Osteocyte (in vitro differentiated cells): ENCODE measurements at places on chromosomes 11 and 22. TPM values are rescaled to one million over a fixed set of nuclear protein-coding genes. Genes with fewer than 3 reads are reported as not detected.

OR2D2 gene
- 0.34 TPM in 1 of 2 replicates, not detected in the other for total RNA-seq

UNC93B1 gene
- total RNA-seq: 26.0 and 29.3 TPM in 2 replicates

DNA sequence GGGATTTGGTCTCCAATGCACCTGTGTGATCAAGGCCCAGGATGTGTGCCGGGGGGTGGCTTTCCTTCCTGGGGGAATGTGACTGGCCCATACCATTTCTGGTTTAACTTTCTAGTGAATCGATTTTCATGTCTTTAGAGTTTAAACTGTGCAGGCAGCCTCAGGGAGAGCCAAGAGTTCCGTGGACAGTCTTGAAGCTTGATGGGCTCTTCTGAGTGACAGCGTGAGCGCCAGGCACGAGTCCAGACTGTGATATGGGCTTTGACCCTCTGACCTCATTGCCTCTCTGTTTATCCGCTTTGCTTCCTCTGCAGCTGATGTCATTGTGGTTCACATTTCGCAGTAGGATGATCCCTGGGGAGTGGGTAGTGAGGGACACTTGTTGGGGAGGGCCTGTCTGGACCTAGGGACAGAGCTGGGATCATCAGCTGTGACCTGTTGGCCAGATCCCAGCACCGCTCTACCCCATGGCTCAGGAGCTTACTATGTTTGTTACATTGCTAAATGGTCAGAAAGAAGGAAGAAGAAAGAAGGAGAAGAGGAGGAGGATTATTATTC is 80.6 kb upstream of the CLDN5 start:
- no peak for DNase-seq

DNA sequence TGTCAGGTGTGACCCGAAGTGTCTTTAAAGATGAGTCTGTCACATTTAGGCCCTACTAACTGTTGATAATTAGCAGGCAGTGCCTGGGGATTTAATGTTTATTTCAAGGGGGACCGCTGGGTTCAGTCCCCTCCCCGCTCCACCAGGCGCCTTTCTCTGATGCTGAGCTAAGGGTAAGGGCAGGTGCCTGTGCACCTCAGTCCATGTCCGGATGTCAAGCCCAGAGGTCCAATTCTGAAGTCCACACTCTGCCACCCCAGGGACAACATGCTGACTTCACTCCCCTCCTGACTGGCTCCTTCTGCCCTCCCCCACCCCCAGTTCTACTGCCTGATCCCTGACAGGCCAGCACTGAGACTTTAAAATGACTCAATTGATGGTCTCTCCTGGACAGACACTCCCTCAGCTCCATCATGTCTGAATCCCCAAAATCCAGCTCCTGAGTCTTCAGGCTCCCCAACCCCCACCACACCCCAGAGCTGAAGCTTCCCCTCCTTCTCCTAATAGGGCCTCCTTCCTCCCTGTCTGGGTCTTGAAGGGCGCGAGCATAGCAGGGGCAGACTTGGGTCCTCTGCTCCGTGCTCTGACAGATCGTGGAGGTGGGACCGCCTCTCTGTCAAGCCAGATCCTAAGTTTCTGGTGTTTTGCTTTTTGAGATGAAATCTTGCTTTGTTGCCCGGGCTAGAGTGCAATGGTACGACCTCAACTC is 49.8 kb upstream of the ANO1 start:
- DNase-seq: peak; percentile 67

GRIK4 gene
- 0.11 TPM in 1 of 2 replicates, not detected in the other for total RNA-seq

GRCh38 chr11:115366826-115367225 is 137.4 kb downstream of the CADM1 start:
- no peak for DNase-seq

DNA sequence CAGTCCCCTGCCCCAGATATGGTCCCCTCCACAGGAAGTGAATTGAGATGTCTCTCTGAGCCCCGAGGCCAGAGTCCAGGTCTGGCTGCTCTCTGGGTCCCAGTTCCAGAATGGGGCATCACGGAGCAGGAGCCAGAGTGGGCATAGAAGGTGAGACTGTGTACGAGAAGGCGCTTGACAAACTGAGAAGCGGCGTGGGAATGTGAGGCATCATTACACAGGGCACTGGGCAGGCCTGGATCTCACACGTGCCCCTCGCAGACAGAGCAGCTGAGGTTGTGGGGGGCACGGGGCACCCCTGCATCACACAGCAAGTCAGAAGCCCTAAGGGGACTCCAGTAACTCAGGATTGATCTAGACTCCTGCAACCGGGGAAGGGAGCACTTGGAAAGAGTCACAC is 9.2 kb downstream of the STARD10 start:
- DNase-seq: no peak

MGAT3 gene
- total RNA-seq: 9.4 and 10.9 TPM in 2 replicates

HTR3A gene
- total RNA-seq: not detected in 2 replicates

GRCh38 chr11:33895752-33896137 is 3.9 kb upstream of the LMO2 start:
- DNase-seq: no peak

DNA sequence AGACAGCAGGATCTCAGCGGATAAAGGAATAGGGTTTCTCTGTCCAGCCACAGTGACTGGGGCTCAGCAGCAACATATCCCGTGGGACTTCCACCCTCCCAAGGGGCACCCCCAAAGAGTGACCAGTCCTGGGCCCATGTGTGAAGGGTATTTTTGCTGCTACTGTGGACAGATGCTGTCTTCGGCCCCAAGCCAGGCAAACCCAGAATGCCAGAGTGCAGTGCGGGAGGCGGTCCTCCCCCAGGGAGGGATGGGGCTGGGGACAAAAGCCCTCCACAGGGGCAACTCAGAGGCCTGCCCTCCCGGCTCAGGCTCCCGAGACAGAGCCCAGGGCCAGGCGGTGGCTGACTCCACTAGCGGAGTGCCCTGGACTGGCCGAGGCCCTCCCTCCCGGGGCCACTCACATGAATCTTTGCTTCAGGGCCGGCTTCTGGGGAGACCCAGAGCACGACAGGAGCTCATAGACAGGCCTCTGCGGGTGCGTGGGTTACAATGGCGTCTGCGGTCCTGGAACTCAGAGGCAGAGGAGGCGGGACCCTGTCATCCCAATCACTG is 34.7 kb upstream of the WNT7B start:
- DNase-seq: no peak

DNA sequence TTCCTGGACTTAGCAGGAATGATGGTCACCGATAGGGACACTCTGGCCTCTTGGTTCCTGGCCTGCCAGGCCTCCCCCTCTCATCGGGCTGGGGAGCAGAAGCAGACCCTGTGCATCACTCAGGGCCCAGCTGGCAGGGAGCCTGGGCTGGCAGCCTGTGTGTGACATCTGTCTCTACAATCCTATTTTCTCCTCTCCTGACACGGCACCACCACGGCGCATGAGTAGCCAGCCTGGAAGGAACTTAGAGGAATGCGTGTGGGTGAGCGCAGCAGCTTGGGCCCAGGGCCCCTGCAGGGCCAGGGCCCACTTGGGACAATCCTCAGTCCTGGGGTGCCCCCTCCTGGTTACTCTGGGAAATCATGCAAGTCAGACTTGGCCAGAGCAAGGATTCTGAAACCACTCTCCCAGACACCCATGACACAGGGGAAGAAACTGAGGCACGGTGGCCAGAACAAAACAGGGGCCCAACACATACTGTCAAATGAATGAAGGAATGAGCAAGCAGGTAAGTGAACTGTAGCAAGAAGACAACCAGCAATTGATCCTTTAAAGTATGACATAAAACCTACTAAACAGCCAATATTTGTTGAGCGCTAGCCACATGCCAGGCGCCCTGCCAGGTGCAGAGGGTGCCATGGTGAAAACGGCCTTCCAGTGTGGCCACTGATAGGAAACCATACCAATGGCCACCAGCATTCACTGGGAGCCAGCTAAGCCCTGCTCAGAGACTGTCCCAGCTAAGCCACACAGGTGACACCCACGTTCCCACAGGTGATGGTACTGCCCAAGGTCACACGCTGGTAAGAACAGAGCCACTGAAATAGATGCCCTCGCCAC is 13.3 kb downstream of the RSPH14 start:
- DNase-seq: peak; percentile 91

PHLDA2 gene
- 89.6 and 96.1 TPM in 2 replicates for total RNA-seq

DNA sequence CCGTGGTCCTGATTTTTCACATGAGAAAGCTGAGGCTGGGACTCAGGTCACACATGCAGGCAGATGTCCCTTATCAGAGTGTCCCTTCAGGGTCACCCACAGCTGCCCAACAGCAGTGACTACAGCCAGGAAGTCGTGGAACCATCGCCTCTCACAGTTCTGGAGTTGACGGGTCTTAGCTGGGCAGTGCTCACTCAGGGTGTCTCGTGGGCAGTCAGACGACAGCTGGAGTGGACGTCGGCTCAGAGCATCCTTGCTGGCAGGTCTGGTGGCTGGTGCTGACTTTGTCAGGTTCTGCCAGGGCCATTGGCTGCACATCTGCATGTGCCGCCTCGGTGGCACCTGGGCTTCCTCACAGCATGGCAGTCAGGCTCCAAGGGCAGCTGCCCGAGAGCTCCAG is 35.6 kb upstream of the TH start:
- peak; percentile 77 for DNase-seq

OR52N4 gene
- not detected in 2 replicates for total RNA-seq

DNA sequence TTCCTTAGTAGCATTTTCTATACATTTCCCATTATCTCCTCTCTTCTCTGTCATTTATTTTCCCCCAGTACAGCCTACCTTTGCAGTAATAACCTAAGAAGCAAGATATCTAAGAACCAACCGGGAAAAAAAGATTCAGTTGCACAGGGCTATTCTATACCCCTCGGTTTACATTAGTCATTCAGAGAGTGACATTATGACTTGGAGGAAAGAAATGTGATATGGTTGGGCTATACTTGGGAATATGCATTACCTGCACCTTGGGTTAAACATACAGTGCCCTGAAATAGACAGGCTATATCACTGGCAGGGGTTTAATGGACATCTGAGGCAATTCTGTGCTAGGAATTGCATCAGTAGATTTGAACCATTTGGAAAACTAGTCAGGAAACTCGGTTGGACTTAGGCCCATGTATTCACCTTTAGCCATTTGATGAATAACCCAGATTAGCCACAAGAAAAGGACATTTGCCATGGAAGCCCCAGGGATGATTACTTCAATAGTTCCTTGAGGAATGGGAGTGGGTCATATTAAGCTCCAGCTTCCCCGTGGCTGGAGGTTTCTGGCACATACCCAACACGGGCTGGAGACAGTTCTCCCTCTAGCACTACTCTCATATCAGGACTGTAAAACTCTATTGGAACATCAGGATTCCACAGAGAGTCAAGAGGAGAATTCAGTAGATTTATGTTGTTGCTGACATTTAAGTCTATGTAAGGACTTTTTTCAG is 973.2 kb downstream of the NTM start:
- DNase-seq: no peak

DNA sequence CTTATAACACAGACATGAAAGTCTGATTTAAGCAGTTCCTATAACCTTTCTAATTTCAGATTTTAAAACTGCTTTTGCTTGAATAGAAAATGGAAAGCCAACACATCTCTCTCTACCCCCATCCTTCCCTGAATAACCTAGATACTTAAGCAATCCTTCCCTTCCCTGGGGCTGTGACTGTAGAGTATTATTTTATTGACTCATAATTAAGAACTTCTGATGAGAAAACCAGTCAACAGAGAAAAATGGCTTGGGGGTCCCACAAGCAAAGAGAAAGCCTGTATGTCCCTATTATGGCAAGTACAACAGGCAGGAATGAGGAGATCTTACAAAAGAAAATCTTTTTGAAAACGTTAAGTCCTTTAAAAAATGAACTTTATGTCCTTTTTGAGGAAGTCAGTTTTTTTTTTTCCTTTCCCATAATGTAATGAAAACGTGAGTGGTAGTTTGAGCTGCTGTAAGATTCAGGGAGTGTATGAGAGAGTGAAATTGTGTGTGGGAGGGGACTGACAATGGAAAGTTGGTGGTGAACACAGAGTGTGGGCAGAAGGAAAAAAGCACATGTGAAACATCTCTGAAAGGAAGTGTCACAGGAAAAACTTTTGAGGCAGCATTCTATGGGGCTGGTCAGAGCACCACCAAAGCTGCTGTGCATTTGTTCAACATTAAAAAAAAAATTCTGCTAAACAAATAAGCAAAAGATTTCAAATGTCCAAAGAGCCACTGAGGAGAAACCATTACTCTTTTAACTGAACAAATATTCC is 154.6 kb downstream of the MAML2 start:
- no peak for DNase-seq

DNA sequence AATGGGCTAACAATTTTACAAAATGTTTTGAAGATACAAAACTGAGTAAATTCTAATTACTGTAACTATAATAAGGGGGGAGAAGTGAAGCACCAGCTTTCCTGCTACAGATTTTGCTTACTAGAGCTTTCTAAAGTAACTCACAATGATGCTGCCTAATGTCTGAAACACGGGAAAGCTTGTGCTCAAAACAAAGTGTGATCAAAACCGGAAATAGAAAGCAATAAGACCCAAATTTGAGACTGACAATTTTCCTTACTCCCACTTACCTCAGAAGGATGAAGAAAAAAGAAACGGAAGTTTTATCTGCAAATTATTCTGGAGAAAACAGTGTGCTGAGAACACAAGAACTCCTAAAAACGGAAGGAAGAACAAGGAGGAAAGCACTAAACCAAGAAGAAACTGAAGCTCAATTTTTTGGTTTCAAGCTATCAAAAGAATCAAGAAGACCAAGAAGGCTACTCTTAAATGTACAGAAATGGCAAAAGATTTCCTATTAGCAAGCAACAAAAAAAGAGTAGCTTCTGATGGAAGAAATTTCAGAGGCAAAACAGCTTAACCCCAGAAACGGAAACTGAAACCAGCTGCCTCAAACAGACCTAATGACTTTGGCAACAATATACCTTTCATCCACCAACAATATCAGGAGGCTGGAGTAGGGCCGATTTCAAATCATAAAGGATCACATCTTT is 33.4 kb downstream of the AMBRA1 start:
- DNase-seq: no peak

DNA sequence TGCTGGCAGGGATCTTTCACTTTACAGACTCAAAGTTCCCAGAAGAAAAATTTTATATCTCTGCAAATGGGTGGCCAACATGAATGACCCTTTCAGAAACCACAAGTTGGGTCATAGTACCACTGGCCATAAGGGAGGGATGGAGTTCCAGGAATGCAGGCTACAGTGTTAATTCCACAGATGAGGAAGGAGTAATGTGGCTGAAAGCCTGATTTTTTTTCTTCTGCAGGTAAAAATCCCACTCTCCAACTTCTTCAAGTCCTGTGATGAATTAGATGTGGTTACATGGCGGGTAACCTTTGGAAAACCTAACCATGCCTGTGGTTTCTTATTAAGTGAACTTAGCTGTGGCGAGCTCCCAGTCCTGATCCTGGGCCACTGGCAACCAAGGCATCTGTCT is 103.2 kb downstream of the SLC1A2 start:
- no peak for DNase-seq

- DNase-seq: peak; percentile 96
These were observed 56.7 kb upstream of the CRTAM start for GRCh38 chr11:122781378-122782195.

DNA sequence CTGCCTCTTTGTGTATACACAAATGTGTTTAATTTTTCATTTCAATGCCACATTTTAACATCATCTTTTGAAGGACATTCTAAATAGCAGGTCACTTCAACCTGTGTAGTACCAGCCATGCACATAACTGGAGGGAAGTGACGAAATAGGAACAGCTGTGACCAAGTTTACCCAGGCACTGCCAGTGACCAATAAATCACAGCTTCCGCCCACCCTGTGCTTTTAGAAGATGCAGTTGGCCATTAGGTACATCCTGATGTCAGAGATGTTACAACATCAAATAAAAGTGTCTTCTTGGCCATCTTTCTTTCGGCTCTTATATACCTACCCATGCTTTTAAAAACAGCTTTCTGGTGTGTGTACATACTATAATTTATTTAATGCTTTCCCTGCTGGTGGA is 7.8 kb downstream of the LDLRAD3 start:
- no peak for DNase-seq
